ENCODE measurements at places on chromosomes 5 and 9. TPM values are rescaled to one million over a fixed set of nuclear protein-coding genes. Genes with fewer than 3 reads are reported as not detected.
A peak's percentile ranks its signal among the peaks of the same experiment; 100 is the strongest.

DNA sequence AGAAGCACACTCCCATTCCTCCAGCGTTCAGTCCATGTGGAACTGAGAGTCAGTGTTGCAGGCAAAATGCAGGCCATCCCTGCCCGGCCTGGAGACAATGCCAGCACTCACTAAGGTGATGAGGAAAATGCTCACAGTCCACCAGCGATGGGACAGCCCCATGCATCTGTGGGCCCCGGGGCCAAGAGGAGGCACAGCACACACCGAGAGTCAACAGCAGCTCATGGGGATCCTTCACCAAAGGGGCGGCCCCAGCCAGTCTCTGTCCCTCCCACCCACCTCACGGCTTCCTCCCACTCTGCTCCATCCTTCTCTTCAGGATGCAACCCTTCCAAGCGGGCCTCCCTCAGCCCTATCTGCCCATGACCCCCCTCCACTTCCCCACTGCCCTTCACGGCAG lies 6.2 kb downstream of the SEMA4D start:
- DNase-seq: no peak
- peaks cover 2% of the 10 kb centered on the region for H3K36me3 ChIP-seq
- no peaks in the 10 kb centered on the region for H3K27me3 ChIP-seq
- H3K27ac ChIP-seq: peak overlapping the region; percentile 76
- peaks cover 80% of the 10 kb centered on the region for H3K4me1 ChIP-seq

The ADAMTS2 gene
- 0.09 TPM for total RNA-seq

GRCh38 chr9:36791222-36791950 lies 218.7 kb downstream of the MELK start:
- no peak overlapping the region for H3K27ac ChIP-seq
- no peaks in the 10 kb centered on the region for H3K36me3 ChIP-seq
- H3K27me3 ChIP-seq: no peaks in the 10 kb centered on the region
- no peak overlapping the region for H3K4me3 ChIP-seq
- DNase-seq: no peak

GRCh38 chr5:6592601-6593000 lies 40.2 kb downstream of the NSUN2 start:
- no peak overlapping the region for H3K27ac ChIP-seq
- DNase-seq: no peak
- H3K36me3 ChIP-seq: peaks cover 9% of the 10 kb centered on the region

DNA sequence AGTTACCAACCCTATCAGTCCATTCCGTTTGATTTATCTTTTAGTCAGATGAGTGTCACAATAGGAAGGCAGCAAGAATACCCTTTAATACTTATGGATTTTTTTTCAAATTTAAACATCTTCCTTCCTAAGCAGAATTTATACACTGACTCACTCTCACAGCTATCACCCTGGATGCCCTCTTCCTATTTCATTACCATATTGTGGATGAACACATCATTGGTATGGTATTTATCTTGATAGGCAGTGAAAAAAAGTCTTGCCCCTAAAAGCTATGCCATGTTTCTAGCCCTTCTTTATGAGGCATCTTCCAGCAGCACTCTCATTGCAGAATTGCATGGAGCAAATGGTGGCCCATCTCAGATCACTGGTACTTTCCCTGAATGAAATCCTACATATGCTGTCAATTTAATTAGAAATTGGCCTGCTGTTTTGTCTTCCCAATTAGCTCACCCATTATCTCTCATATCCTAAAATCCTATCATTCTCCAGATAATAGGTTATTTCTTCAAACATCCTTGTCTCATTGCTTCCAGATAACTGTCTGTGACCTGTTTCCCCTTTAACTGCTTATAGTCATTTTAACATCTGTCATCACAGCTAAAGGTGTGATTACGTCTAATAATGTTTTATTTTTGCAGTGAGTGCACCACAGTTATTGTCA lies 433.5 kb upstream of the POU5F2 start:
- no peaks in the 10 kb centered on the region for H3K36me3 ChIP-seq
- no peak for DNase-seq
- no peaks in the 10 kb centered on the region for H3K27me3 ChIP-seq
- no peak overlapping the region for H3K27ac ChIP-seq

DNA sequence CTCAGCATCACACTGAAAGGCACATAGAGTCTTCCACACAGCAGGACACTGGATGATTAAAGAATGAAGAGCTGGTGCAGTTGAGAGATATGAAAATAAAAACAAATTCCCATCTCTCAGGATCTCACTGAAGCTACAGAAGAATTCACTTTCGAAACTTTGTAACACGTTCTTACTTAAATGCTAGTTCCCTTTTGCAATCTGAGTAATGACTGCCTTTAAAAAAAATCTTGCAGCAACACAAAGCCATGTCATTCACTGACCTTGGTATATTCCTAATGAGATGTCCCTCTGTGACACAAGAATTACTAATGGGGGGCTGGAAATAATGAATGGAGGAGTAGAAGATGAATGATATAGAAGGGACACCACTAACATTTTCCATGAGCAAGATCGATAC lies 201.8 kb downstream of the GLIS3 start:
- DNase-seq: no peak
- H3K4me3 ChIP-seq: no peak overlapping the region
- H3K27me3 ChIP-seq: no peaks in the 10 kb centered on the region
- H3K36me3 ChIP-seq: no peaks in the 10 kb centered on the region
- no peak overlapping the region for H3K27ac ChIP-seq

GRCh38 chr9:27165670-27166069 lies 56.6 kb downstream of the TEK start:
- H3K4me3 ChIP-seq: no peak overlapping the region
- no peaks in the 10 kb centered on the region for H3K4me1 ChIP-seq
- no peak for DNase-seq
- no peaks in the 10 kb centered on the region for H3K36me3 ChIP-seq

DNA sequence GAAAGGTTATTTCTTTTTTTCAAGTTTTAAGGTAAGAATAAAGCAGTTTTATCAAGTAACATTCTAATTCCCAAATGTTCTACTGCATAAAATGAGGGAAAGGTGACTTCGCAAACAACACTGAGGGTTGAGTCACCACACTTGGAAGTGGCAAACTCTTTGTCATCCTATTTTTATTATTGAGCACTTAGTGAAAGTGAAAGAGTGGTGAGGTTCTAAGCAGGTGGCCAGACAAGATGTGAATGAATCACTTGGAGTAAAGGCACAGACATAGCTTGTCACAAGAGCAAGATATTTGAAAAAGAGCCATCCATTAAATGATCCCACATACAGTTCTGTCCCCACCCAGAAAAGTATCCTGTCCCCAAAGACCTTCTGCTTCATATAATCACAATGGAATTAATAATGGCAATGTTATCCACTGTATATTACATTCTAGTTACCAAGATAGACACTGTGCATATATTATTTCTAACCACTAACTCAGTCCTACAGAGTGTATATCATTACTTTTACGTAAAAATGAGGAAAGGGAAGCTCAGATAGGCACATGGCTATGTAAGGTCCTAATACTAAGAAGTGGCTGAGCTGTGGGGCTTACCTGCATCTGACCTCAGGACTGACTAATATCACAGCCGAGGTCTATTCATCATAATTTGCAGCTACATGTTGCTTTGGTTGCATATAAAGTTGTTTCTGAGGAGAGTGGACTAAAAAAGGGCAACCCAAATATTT lies 730.4 kb upstream of the MEF2C start:
- no peak for DNase-seq
- H3K4me1 ChIP-seq: no peaks in the 10 kb centered on the region
- no peaks in the 10 kb centered on the region for H3K27me3 ChIP-seq
- no peaks in the 10 kb centered on the region for H3K36me3 ChIP-seq
- H3K4me3 ChIP-seq: no peak overlapping the region

DNA sequence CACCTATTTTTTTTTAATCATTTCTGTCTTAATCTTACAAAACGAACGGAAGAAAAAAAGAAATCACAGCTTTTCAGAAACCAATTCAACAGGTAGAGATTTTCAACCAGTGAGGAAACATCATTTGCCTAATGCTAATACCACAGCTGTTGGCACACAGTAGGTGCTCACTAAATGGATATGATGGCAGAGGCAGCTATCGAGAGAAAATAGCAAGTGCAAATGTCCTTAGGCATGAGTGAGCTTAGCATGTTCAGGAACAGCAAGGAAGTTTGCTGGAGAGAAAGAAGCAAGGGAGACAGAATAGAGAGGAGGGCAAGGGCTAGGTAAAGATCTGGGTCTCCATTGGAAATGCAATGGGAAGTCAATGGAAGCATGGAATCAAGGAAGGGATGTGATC lies 49.2 kb downstream of the CEMIP2 start:
- no peak overlapping the region for H3K27ac ChIP-seq
- H3K27me3 ChIP-seq: no peaks in the 10 kb centered on the region
- no peak overlapping the region for H3K4me3 ChIP-seq
- H3K4me1 ChIP-seq: no peaks in the 10 kb centered on the region
- H3K36me3 ChIP-seq: peaks cover 4% of the 10 kb centered on the region
